NT2/D1 (cell line): ENCODE measurements at places on chromosomes 5 and 9.

- DNase-seq = no peak
These were observed 16.7 kb upstream of the TNPO1 start for GRCh38 chr5:72799721-72800120.

GRCh38 chr9:90896231-90896630 is 94.6 kb downstream of the SYK start:
- no peak for DNase-seq

GRCh38 chr5:81422671-81423070 is 28.7 kb upstream of the ACOT12 start:
- DNase-seq = no peak

GRCh38 chr5:147140558-147140957 is 94.3 kb upstream of the STK32A start:
- no peak for DNase-seq

- DNase-seq = no peak
These were observed 12.2 kb upstream of the TAF1L start for GRCh38 chr9:32647671-32648070.

- no peak for DNase-seq
These were observed 180.5 kb upstream of the SH3GL2 start for GRCh38 chr9:17398350-17398749.
